ENCODE measurements at places on chromosomes 11 and 22. TPM values are rescaled to one million over a fixed set of nuclear protein-coding genes. Genes with fewer than 3 reads are reported as not detected.

RFPL2 gene
- not detected for total RNA-seq

SCN2B gene
- 0.24 TPM for total RNA-seq

CARD10 gene
- total RNA-seq: 16.4 TPM

GAS2L1 gene
- 17.9 TPM for total RNA-seq

AIFM3 gene
- total RNA-seq: 1.9 TPM

RAB3IL1 gene
- 1.9 TPM for total RNA-seq

TRIM21 gene
- 6.8 TPM for total RNA-seq

NTM gene
- total RNA-seq: 8.9 TPM

OTUB1 gene
- 54.1 TPM for total RNA-seq

CDHR5 gene
- not detected for total RNA-seq
